Fibroblast of skin of back (primary cell): ENCODE measurements at places on chromosomes 6 and 20.
A peak's percentile ranks its signal among the peaks of the same experiment; 100 is the strongest.

- no peak for DNase-seq
These were observed 73.7 kb downstream of the SLC22A3 start for GRCh38 chr6:160421854-160422253.

- DNase-seq = peak; percentile 44
These were observed 170.2 kb upstream of the ZNF217 start for GRCh38 chr20:53763707-53764414.

- DNase-seq = no peak
These were observed 622.4 kb upstream of the FLRT3 start for GRCh38 chr20:14959506-14960475.

- no peak for DNase-seq
These were observed 22.6 kb downstream of the CDH22 start for GRCh38 chr20:46285740-46286139.

DNA sequence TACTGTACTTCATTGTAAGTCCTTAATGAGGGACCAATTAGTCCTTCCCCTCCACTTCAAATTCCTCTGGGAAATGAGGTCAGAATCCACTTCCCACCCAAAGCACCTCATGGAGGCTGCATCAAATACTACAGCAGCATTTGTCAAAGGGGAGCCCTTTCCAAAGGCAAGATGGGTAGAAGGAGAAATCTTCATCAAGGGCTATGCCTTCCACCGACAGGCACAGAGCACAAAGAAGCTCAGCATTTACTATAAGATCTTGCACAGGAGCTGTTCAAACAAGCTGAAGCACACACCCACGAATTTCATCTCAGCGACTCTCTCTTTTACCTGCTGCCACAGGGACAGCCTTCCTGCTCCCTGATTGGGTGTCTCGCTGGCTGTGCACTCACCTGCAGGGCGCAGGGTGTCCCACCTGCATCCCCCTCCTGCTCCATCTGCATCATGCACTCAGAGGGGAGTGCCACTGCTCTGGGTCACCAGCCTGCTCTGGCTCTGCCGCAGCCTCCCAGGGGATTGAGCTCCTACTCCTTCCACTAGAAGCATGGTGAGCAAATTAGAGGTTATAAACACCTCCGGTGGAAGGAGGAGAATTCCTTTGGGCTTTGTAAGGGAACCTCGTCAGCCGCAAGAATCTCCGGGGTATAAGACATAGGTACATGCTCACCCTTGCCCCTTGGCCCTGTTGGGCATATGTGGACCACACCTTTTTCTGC lies 164.5 kb downstream of the ATXN1 start:
- no peak for DNase-seq

DNA sequence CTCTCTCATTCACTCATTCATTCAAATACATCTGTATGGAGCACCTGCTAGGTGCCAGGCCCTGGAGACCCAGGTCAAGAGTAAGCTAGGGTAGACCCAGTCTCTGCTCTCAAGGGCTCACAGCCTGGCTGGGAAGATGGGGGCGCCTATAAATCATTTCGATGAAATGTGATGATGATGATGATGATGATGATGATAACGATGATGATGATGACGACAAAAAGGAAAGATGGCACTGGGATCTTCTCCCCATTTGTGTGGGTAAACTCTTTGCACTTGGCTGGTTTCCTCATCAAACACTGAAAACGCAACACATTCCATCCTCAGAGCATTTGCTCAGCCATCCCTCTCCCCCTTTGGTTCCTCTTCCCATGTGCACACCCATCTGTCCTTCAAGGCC lies 188.0 kb upstream of the CDYL start:
- DNase-seq = no peak

- DNase-seq = no peak
These were observed 31.6 kb downstream of the SRC start for GRCh38 chr20:37377346-37378081.

DNA sequence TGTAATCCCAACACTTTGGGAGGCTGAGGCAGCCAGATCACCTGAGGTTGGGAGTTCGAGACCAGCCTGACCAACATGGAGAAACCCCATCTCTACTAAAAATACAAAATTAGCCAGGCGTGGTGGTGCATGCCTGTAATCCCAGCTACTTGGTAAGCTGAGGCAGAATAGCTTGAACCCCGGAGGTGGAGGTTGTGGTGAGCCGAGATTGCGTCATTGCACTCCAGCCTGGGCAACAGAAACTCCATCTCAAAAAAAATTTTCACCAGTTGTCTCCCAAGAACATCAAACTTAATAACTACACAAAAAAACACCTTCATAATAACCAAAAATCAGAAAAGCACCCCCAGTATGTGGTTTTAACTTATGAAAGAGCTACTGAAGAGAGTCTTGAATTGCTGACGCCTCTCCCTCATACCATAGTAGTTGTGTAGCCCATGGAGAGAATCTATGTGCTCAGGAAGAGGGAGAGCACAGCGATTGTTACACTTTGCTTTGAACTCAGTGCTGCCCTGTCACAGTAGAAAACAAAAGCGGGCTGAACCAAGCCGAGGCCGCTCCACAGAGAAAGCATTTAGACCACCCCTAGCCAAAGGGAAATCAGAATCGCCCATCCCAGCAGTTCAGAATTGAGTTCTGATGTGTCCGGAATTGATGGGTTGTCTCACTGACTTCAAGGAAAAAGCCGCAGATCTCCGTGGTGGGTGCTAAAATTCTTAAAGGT lies 42.0 kb upstream of the GMPR start:
- no peak for DNase-seq

DNA sequence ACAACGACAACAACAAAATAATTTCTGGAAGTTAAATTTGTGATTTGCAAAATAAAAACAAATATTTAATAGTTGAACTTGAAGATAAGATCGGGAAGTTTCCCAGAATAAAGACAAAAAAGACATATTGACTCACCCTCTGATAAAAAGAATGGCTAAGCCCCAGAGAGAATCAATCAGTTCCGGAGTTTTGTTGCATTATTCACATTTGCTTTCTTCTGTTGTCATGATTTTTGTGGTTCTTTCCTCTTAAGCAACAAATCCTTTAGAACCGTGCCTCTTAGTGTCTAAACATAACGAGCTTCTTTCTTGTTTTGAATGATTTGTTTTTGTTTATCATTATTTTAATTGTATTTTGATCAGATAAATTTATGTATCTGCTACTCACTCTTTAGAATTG lies 337.7 kb upstream of the PRND start:
- peak; percentile 8 for DNase-seq

DNA sequence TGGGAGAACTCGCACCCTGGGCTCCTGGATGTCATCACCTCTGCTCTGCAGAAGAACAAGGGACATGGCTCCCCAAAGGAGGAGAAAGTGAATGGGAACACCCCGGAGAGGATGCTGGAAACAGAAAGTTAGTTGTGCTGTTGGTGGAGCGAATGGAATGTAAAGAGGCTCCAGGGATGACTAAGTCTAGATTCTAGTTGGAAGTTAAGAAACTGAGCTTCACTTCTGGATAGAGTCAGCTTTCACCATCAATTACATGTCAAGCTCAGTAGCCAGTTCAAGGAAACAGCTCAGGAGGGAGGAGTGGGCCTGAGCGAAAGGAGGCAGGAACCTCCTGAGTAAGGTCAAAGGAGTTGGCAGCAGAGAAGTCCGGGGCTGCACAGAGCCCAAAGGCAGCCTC lies 132.1 kb upstream of the ARID1B start:
- peak; percentile 13 for DNase-seq

DNA sequence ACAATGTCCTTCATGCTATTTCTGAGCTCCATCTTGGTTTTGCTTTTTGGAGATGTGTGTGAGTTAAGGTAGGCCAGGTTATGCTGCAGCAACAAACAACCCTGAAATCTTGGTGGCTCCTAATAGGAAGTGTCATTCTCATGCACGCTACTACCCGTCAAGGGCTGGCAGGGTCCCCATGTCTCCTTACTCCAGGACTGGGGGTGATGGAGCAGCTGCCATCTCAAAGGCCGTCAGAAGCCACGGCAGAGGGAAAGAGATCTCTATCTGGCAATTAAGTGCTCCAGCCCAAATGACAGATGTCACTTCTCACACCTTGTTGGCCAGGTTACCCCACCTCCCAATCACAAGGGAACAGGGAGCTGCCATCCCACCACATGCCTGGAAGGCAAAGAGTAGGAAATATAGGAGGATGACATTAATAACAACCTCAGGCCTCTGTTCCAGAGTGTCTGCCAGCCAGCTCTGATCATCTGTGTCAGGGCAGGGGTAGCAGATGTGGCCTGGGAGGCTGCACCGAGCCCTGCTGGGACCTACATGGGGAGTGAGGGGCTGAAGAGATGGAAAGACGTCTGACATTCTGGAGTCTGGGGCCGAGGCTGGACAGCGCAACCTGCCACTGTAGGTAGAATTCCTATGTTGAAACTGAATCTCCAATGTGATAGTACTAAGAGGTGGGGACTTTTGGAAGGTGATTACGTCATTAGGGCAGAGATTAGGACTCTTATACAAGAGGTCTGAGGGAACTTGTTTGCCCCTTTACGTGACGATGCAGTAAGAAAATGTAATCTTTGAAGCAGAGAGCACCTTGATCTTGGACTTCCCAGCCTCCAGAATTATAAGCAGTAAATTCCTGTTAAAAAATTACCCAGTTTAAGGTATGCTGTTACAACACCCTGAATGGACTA lies 4.8 kb upstream of the SDCBP2 start:
- DNase-seq = no peak

GRCh38 chr6:26205625-26206574 lies 118.7 kb downstream of the HFE start:
- peak; percentile 92 for DNase-seq

GRCh38 chr6:37971711-37972390 lies 152.3 kb downstream of the ZFAND3 start:
- no peak for DNase-seq

DNA sequence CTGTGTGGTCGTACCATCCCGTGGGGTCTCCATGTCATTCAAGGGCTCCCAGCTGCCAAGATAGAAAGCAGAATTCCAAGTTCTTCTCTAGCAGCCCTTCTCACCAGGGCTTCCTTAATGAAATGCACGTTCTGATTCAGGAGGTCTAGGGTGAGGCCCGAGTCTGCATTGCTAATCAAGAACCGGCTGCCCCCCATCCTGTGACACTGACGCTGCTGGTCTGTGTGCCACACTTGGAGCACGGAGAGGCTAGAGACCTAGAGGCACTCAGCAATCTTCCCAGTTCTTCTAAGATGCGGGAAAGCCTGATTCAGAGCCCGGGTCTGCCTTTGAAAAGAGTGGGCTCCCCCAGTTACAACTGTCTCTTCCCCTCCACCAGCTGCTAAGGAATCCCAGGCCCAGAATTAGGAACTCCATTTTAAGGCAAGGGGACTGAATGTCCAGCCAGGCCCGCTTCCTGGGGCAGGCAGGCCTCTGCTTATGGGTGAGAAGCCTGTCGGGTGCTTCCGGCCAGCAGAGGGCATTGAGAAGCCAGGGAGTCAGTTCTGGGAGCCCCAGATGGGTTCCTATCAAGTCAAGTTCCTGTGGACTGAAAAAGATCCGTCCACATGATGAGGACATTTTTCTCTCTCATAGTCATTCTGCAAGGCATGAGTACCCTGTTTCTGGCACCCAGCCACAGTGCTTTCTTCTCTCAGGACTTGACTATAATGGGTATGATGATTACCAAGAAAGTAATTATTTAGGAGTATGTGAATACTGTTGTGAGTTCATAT lies 69.8 kb upstream of the RIN2 start:
- peak; percentile 95 for DNase-seq

DNA sequence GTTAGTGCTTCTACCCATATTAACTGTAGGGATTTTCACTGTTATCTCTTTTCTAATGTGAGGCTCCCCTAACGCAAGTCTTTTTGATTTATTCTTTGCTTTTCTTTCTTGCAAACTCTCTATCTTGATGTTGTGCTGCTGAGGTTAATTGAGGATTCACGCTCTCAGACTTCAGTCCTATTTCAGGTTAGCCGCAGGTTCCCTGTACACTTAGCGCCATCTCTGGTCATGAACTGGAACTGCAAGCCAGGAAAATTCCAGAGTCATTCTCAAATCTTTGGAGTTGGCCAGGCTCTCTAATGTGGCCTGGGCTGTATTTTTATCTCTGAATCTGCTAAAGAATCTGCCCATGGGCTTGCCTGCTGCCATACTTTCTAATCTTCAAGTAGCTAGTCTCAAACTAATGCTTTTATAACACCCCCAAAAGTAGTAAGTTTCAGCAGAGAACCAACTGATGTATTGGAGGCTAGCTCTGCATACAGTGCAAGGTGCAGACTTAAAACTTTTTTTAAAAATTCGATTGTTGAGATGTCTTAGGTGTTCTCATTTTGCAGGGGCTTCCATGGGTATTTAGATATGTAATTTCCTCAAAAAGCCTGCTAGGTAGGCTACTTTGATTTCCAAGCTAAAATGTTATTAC lies 91.1 kb upstream of the OPRM1 start:
- DNase-seq = peak; percentile 25
